GF-D8 (cell line): ENCODE measurements at places on chromosomes 7 and 10.

DNA sequence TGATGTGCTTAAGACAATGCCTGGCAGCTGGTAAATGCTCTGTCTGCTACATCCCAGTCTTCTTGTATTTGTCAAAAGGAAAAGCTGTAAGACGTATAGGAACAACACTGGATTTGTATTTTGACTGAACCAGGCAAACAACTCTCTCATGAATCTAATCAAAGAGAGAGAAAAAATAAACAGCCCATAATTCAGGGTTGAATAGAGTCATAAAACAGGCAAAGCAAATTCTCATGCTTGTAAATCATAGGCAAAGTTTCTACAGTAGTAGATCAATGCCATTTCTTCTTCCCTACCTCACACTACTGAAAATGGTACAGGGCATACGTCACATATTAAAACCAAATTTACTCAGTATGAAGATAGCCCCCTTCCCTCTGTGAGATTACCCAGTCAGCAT is 166.3 kb downstream of the SKIDA1 start:
- no peak for DNase-seq

- DNase-seq = peak; percentile 70
These were observed 68.5 kb downstream of the MAP3K8 start for GRCh38 chr10:30502266-30503060.

DNA sequence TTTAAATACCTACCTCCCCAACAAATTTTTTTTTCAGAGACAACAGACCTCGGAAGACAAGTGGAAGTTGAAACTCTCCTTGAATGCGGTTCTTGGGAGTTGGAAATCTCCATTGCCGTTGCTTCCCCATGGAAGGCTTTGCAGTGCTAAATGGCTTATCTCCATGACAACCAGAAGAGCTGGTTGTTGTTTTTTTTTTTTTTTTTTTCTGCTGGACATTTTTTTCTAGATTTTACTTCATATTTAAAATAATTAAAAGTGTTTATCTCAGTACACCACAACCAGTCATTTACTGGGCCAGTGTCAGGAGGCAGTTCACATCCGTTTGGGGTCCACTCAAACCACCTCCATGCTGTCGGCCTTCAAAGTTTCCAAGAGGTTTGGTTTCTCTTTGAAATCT is 348.5 kb upstream of the PRKCQ start:
- no peak for DNase-seq

DNA sequence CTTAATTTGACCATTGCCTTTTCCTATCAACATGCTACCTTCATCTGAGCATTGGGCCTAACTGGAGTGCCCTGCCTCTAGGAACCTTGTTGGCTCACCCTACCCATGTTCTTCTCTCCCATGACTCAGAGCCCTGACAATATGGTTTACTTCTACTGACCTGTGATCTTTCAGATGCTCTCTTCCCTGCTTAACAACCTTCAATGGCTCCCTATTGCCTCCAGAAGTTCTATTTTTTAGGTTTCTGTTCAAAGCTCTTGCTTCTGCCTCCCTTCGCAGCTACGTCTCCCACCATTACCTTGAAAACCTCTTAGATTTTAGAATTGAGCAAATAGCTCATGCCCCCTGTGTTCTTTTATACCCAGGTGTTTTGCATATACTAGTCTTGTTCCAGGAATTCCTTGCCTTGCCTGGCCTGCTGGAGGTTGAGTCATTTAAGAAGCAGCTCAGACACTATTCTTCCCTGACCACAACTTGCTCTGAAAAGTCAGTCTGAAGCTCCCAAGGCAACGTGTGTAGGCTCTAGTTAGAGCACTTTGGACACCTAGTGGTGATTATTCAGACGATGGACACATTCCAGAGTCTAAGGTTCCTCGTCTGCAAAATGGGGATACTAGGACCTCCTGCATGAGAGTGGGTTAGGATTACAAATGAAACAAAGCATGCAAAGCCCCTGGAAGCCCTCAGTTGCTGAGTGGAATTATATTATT is 64.4 kb upstream of the EMX2 start:
- peak; percentile 26 for DNase-seq

DNA sequence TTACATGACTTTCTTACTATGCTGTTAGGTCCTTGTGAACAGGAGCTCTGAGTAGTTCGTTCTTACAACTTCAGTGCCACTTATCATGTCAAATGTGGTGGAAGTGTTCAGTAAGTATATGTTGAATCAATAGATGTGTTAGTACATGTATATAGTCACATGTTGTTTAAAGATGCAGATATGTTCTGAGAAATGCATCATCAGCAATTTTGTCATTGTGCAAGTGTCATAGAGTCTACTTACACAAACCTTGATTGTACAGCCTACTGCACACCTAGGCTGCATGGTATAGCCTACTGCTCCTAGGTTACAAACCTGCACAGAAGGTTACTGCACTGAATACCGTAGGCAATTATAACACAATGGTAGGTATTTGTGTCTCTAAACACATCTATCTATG is 174.8 kb downstream of the GPR37 start:
- no peak for DNase-seq

DNA sequence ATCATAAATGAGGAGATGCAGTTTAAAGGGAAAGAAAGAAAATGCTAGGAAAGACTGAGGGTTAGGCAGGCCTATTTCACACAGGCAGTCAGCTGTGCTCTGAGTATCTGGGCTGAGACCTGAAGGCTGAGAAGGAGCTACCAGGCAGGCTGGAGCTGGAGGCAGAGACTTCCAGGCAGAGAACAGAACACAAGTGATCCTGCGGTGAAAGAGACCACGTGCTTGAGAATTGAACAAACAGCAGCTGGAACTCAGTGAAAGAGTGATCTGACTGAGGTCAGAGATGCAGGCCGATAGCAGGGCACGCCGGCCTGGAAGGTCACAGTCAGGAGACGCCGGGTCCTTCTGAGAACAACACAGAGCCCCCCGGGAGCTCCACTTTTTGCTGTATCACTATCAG is 147.8 kb downstream of the ADAM12 start:
- DNase-seq = no peak

DNA sequence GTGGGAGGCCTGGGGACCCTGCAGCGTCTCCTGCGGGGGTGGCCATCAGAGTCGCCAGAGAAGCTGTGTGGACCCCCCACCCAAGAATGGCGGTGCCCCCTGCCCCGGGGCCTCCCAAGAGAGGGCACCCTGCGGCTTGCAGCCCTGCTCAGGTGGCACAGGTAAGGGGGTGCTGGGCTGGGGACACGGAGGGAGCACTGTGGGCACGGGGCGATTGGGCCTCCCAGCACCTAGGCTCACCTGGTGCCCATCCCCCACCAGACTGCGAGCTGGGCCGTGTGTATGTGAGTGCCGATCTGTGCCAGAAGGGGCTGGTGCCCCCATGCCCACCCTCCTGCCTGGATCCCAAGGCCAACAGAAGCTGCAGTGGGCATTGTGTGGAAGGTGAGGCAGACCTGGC is 29.6 kb upstream of the ZNF467 start:
- DNase-seq = no peak

GRCh38 chr10:117419921-117420320 is 44.7 kb upstream of the PDZD8 start:
- DNase-seq = no peak

- DNase-seq = no peak
These were observed 857 bp downstream of the MEOX2 start for GRCh38 chr7:15685358-15686294.

DNA sequence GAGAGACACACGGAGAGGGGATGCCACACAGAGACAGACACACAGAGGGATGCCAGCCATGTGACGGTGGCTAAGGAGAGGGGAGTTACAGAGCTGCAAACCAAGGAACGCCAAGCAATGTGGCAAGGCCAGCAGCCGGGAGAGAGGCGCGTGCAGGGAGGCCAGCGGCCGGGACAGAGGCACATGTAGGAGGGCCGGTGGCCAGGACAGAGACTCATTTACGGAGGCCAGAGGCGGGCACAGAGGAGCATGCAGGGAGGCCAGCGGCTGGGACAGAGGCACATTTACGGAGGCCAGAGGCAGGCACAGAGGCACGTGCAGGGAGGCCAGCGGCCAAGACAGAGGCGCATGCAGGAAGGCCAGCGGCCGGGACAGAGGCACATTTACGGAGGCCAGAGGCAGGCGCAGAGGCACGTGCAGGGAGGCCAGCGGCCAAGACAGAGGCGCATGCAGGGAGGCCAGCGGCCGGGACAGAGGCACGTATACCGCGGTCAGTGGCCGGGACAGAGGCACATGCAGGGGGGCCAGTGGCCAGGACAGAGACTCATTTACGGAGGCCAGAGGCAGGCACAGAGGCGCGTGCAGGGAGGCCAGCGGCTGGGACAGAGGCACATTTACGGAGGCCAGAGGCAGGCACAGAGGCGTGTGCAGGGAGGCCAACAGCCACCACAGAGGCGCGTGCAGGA is 40.4 kb downstream of the INSIG1 start:
- no peak for DNase-seq
